ENCODE measurements at places on chromosomes 5 and 9.

DNA sequence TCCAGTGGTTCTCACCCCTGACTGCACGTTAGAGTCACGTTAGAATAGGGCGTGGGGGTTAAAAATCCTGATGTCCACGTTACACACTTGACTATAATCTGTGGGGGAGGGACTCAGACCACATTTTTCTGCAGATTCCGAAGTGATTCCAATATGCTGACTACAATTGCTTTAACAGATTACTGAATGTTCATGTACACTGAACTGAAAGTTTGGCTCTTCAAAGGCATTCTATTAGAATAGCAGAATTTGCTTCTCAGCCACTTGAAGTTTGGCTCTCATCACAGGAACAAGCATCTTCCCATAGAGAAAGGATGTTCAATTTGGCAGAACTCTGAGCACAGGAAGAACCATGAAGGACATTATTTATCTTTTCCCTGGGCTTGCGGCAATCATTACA, 84.5 kb downstream of the HAPLN1 start:
- DNase-seq: no peak

GRCh38 chr5:138138949-138139780, at the start of gene NME5:
Gene NME5, minus strand, starts transcription at chr5:138139428. Its CDS starts 648 bp downstream, at chr5:138138780.
- DNase-seq: no peak

DNA sequence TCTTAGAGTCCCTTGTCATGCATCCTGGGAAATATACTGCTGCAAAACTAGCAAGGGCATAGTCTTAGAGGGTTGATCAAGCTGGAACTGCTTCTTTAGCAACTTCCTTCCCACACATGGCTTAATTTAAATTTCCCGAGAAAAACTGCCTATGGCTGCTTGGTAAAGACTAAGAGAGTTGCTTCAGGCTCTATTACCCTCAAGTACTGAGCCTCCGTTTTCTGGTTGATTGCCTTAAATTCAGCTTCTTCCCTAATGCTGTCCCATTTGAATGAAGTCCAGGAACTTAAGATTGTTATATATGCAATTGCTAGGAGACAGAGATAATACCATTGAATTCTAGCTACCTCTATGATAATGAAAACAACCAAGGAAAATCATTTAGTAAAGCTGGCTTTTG, 385.7 kb upstream of the CYLC2 start:
- DNase-seq: no peak

GRCh38 chr5:2919310-2920018, 168.0 kb upstream of the IRX2 start:
- no peak for DNase-seq

DNA sequence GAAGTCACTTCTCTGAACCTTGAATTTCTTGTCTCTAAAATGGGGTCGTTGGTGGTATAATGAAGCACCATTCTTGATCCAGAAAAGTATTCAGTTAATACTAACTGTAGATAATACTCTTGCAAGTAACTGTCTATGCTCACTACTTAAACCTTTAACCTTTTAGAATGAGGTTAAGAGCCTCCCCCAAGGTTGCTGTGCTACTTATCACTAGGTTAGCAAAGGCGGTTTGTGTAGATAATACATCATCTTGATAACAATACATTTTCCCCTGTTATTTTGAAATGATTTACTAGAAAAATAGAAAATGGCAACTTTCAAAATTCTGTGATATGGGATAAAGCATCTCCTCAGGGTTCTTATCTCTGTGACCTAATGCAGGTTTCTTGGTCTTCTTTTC, 12.6 kb downstream of the MAP3K1 start:
- DNase-seq: no peak

DNA sequence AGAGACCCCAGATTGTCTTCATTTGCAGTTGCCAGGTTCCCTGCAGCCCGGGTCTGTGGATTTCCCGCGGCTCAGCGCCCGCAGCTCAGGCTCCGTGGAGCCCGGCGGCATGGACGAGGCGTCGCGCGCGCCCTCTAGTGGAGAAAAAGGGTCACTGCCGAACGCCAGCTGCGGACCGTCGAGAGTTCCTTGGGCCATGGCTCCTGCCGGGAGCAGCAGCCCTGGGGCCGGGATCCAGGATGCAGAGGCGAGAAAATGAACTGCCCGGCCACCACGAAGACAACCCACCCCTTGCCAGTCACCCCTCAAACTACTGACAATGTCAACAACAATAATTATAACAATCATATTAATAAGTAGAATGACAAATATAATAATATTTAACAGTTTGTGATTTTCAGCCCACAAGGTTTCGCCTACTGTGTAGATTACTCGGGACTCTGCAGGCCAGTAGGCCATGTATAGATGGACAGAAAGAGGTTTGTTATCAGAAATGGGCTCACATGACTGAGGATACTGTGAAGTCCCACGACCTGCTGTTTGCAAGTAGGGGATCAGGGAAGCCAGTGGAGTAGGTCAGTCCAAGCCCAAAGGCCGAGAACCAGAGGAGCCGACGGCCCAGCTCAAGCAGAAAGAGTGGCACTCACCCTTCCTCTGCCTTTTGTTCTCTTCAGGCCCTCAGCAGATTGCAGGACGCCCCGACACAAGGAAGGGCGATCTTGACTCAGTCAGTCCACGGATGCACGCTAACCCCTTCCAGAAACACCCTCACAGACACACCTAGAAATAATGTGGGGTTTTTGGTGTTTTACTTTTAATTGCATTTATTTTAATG, 43.1 kb downstream of the BOD1 start:
- peak; percentile 44 for DNase-seq

DNA sequence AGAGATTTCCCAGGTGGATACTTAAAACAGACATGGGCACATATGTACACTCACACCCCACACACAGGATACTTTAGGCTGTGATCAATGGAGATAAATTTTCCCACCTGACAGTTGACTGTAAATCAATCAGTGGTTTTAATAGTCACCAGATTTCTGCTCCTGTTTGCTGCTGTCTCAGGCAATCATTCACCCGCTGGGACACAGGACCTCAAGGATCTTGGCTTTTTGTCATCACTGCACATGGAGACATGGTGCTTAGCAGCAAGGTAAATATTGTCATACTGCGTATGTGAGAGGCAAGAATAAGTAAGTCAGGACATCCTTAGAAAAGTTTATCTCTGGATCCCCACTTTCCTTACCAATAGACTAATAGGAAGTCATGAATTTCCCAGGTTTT, 60.8 kb upstream of the KLF9 start:
- DNase-seq: no peak

DNA sequence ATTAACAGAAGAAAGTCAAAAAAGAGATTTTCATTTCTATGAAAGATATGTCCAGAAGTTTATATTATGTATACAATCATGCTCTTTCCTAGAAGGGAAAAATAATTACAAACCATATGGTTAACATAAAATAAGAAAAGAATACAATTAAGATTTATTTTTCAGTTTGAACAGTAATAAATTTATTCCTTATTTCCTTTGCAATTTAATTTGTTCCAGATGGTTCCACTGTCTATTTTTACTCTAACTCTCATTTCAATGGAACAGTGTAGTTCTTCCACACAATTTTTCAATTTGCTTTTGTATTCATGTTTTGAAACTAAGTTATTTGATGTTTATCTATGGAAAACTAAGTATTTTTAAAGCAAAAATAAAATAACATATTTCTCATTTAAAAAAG, 1026.3 kb downstream of the TAF11L14 start:
- no peak for DNase-seq

DNA sequence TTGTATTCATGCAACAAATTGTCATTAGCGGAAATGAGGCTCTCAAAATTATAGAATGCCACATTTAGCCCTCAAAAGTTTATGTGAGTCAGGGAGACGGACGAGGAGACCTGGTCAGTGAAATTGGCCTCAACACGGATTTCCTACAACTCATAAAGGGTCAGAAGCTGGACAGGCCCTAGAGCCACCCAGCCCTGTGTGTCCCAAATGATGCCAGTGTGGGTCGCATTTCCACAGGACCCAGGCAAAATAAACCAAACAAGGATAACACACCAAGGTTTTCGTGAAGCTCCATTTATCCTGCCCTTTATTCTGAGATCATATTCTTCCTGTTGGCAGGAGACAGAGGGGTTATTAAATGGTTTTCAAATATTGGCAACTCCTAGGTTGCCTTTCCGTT, 72.0 kb upstream of the COL5A1 start:
- no peak for DNase-seq

DNA sequence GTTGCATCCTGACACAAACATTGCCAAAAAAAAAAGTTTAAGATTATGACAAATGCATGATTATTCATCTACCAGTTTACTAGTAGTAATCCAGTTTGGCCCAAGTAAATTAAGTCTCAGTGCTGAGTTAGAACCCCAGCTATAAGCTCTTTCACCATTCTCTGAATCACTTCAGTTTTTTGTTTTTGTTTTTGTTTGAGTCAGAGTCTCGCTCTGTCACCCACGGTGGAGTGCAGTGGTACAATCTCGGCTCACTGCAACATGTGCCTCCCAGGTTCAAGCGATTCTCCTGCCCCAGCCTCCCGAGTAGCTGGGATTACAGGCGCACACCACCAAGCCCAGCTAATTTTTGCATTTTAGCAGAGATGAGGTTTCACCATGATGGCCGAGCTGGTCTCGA, 1.5 kb upstream of the PCYOX1L start:
- DNase-seq: no peak

DNA sequence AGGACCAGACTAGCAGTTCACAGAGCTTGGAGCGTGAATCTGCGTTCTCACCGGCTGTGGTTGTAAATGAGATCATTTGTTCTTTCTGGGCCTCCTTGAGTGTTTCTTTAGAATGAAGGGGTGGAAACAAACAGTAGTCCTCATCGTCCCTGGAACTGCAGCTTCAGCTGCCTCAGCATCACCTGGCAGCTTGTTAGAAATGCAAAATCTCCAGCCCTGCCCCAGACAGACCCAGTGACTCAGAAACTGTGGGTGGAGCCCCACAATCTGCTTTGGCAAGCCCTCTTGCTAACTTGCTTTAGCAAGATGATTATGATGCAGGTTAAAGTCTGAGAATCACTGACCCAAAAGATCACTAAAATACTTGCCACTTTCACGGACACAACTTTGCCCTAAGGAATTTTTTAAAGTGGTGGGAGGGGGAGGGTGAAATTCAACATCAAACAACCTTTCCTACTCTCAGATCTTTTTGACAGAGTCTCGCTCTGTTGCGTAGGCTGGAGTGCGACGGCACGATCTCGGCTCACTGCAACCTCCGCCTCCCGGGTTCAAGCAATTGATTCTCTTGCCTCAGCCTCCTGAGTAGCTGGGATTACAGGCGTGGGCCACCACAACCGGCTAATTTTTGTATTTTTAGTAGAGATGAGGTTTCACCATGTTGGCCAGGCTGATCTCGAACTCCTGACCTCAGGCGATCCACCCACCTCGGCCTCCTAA, 86.0 kb downstream of the BRINP1 start:
- DNase-seq: no peak

DNA sequence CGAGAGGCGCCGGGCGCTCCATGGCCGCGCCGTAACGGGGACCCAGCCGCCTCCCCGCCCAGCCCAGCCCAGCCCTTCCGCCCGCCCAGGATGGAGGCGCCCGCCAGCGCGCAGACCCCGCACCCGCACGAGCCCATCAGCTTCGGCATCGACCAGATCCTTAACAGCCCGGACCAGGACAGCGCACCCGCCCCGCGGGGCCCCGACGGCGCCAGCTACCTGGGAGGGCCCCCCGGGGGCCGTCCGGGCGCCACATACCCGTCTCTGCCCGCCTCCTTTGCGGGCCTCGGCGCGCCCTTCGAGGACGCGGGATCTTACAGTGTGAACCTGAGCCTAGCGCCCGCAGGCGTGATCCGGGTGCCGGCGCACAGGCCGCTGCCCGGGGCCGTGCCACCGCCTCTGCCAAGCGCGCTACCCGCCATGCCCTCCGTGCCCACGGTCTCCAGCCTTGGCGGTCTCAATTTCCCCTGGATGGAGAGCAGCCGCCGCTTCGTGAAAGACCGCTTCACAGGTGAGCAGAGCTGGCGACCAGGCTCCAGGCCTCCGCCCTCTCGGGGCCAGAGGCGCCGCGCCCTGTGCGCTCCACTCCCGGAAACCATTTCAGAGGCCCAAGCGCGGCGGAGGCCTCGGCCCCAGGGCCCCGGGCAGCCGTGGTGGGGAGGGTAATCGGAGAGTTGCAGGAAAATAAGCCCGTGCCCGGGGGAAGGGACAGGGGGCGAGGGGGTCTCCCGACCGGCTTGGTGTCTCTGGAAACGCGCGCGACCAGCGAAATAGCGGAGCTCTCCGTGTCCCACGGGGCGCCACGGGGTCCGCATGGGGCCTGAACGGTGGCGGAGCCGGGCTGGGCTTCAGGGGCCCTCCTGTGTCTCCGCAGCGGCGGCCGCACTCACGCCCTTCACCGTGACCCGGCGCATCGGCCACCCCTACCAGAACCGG, 496 bp downstream of the TLX3 start:
- no peak for DNase-seq

GRCh38 chr9:135801070-135801469, 99.1 kb downstream of the KCNT1 start:
- no peak for DNase-seq

GRCh38 chr9:14868772-14869583, 41.2 kb downstream of the FREM1 start:
- no peak for DNase-seq

DNA sequence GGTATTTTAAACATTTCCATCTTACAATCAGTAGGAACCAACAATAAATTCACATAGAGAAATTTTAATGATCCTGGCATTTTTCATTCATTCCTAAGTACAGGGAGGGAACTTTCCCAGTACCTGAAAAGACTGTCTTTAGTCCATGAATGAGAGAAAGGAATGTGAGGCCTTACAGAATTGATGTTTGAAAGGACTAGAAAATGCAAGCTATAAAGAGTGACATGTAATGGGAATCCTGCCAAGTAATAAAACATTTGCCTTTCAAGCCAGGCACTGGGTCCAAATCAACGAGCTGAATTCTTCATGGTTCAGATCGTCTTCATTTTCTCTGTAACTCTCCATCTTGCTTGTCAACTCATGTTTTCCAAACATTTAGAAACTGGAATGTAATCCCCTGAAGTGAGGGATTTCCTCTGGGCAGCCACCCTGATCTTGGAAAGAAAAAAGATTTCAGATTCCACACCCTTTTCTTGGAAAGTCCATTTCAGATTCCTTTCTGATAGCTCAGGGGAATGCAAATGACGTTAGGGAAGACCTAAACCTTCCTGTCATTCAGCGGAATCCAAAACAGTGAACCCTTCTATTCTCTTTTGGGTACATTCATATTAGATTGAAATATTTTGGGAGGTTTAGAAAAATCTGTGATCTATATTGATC, 315.8 kb downstream of the SH3GL2 start:
- DNase-seq: no peak

GRCh38 chr5:25646421-25647341, 1001.9 kb upstream of the CDH10 start:
- DNase-seq: no peak

GRCh38 chr9:7342229-7342628, 457.3 kb downstream of the DMAC1 start:
- DNase-seq: no peak

- no peak for DNase-seq
These were observed 713 bp downstream of the LCN10 start for GRCh38 chr9:136741883-136742571.

GRCh38 chr5:135025730-135026644, 8.0 kb downstream of the PITX1 start:
- DNase-seq: no peak

DNA sequence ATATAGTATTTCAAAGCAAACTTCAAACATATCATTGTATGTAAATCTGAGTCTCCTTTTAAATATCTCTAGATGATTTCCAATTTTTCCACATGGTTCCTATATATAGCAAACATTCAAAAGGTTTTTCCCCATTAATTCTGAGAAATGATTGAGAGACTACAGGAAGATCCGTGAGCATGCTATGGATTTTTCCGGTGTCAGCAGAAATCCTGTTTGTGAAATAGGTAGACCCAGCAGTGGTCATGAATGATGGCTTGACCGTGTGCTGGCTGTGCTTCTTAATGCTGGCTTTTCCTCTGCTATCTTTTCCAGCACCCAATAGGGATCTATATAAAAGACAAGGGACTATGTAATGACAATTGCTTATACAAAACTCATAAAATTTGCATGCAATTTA, 485.3 kb downstream of the PSAT1 start:
- no peak for DNase-seq
